ENCODE measurements at places on chromosomes 2 and 18. TPM values are rescaled to one million over a fixed set of nuclear protein-coding genes. Genes with fewer than 3 reads are reported as not detected.

The SLC5A7 gene
- total RNA-seq, result not detected

The GCKR gene
- 1.8 TPM for total RNA-seq

The SCN9A gene
- 9.3 TPM for total RNA-seq

The RNF152 gene
- total RNA-seq, result 26.7 TPM

The TDRD15 gene
- not detected for total RNA-seq

The CCDC138 gene
- total RNA-seq, result 2.9 TPM

The PLB1 gene
- 1.6 TPM for total RNA-seq

The ANKRD62 gene
- not detected for total RNA-seq

The TRIM43 gene
- not detected for total RNA-seq
